GM12865 (cell line): ENCODE measurements at places on chromosomes 1 and 21.

- DNase-seq = no peak
Measured at GRCh38 chr21:25281134-25281533, 326.1 kb downstream of the MRPL39 start.

DNA sequence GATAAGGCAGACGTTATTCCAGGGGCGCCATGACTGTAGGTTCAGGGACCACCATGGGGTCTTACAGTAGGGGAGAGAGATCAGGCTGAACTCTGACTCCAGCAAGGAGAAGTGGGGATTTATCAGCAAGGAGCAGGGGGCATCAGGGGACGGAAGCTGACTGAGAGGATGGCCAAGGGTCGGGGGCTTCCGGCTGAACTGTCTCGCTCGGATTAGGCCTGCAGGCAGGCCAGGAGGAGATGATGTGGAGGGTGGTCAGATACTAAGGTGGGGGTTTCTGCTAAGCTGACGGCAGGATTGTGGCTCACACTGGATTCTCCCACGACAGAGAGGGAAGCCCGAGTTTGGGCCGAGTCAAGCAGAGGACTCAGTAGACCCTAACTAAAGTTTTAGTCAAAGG, 186.9 kb upstream of the VAMP3 start:
- DNase-seq = no peak

DNA sequence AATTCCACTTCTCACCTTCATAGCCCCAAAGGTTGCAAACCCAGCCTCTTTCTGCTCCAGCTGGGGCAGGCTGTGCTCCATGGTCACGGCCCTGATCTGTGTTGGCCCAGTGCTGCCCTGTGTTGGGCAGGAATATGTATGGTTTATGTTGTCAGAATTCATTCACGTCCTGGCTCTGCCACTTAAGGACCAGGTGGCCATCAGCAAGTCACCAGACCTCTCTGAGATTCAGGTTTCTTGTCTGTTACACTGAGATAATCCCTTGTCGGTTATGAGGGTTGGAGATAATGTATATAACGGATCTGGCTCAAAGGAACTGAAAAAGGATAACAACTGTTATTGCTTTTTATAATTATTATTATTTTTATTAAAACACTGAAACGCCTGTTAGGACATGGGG, 39.1 kb upstream of the SELENON start:
- DNase-seq = no peak

GRCh38 chr1:83065952-83066727, 932.8 kb downstream of the TTLL7 start:
- DNase-seq = no peak

DNA sequence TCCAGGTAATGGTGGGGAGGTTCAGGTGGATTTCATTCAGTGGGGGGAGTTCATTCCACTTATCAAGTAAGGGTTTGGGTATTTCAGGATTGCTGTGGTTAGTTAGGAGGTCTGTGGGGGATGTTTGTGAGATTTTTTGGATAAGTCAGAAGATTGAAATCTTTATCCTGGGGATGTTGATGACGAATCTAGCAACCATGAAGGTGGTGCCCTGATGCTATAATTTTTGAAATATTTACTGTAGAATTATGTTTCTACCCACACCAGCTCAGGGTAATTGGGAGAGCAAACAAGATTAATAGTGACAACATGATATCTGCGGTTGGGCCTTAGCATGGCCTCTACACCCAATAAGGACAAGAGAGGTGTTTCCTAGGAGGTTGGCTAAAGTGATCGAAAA, 28.3 kb downstream of the SUCO start:
- no peak for DNase-seq

- DNase-seq = no peak
Measured at GRCh38 chr21:33916200-33916567, 580 bp upstream of the ATP5PO start.

DNA sequence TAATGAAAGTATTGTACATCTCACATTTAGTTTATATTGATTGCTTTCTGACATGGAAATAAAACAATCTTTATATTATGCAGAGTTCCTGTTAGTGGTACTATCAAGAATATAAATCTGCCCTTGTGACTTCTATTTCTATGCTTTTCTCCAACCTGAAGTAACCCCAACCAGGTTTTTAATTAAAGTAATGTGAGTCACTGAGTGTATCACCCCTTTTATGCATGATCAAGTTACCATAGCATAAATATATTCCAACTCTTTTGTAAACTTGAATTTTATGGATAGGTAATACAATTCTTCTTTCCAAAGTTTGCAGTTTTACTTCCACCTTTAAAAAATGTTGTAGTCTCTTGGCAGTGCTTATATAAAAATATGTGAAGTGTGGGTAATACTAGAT, 532.3 kb downstream of the USP25 start:
- no peak for DNase-seq

DNA sequence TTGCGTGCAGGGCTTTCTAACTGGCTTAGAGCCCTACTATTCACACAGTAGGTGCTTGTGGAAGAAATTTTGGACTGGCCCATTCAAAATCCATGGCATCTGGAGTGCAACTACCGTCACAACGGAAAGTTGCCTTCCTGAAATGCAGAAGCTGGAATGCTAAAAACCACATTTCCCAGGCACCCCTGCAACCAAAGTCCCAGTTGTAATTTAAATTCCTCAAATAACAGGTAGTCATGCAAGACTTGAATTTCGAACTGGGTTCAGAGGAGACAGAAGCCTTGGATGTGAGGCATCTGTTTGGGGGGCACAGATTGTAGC, 186.7 kb downstream of the TOMM20 start:
- no peak for DNase-seq

- no peak for DNase-seq
Measured at GRCh38 chr1:33322109-33322508, 1.2 kb upstream of the A3GALT2 start.

- peak; percentile 54 for DNase-seq
Measured at GRCh38 chr1:147389532-147390184, 147.2 kb downstream of the CHD1L start.

DNA sequence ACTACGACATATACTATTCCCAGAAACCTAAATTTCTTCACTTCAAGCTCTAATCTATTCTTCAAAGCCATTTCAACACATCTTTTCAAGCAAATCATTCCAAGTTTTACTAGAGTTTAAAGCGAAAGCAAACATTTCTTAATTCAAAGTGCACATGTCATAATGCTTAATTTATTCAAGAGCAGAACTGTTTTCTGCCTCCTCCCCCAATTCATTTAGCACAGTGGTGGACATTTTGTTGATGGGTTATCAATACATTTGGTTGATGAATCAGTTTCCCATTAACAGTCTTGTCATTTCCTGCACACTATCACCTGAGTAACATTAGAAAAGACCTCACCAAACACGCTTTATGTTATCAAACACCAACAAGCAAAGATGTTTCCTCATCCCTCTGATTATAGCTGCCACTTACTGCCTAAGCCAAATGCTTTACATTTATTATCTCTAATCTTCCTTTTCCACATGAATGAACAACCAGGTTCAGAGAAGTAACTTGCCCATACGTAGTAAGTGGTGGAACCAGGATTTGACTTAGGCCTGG, 2.0 kb downstream of the SRSF4 start:
- no peak for DNase-seq

DNA sequence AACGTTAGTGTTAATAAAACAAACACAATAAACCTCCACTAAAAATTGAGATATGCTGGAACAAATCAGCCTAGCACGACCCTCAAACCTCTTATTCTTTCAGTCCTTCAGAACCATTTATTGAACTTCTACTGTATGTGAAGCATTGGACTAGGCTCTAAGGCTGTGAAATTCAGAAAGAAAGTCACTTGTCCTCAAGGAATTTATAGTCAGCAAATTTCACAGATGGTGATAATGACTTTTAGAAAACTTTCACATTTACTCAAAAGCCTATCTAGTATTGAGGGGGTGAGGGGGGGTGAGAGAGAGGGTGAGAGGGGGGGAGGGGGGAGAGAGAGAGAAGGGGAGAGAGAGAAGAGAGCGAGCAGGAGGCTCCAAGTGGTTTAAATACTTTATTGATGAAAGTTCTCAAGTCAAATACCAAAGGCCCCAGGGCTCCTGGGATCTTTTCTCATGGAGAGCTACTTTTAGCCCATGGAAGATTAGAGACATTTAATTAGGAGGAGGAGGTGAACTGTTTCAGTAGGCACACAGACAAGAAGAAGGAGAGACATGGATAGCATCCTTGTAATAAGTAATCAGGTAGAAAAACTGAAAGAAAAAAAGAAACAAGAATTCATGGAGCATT, 66.3 kb upstream of the SSX2IP start:
- no peak for DNase-seq

DNA sequence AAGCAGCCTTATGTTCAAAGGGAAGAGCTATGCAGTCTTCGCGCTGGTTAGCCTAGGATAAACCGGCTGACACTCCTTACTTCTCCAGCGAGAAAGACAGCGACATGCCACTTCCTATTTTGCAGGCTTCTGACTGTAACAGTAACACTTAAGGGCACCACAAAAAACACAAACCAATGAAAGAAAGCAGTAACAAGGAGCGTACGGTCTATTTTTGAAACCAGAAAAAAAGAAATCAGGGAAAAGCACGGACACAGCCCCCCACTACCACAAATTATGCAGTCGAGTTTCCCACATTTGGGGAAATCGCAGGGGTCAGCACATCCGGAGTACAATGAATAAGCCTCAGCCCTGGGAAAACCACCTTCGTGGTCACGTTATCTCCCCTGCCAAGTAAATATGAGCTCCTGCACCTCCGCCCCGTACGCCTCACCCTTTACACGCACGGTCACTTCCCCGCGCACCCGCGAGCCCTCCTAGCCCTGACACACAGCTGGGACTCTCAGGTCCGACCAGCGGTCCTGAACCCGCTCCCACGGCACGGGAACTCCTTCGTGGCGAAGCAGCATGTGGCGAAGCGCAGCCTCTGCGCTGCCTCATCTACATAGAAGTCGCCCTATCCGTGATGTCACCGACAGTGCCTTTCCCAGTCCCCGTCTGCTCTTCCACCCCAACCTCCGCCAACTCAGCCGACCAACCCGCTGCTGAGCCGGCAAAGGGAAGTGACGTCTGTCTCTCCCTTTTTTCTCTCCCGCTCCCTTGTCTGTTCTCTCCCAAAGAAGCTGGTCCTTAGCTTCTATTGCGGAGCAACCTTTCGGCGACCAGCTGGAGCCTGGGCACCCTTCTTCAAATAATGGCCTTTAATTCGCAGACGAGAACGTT, 40.9 kb upstream of the PPIAL4F start:
- DNase-seq = peak; percentile 97

DNA sequence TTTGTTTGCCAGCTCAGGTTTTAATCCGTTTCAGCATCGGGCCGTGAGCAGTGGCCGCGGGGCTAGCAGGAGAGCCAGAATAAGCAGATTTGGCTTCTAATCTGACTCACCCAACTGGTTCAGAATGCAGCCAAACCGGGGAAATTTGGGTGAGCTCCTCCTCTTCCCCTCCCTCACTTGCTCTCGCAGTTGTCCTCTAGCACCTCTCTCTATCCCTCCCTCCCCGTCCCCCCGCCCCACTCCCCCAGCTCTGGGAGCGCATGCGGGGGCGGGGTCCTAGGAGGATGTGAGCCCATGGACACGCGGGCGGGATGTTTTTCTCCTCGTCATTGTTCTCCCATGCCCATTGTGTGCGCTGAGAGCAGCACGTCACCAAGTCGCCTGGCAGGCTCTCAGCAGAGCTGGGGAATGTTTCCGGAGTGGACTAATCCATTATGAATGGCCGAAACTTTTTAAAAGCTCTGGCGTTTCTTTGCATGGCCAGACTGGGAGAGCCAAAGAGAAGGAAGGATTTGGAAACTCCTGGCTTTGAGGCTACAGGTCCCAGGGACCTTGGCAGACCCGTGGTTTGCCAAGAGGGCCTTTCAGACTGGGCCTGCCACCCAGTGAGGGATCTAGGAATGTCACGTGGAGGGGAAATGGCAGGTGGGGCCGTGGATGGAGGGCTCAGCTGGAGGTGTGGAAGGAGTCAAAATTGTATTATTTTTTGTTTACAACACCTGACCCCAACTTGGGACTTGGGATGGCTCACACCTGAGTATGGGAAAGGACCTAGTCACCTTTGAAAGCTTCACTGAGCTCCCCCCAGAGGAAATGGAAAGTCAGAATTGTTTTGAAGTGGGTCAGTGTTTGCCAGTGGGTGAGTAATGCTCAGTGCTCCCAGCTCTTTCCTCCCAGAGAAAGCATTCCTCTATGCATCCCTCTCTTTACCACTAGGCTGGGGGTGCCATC, 39.2 kb downstream of the CDK18 start:
- no peak for DNase-seq

DNA sequence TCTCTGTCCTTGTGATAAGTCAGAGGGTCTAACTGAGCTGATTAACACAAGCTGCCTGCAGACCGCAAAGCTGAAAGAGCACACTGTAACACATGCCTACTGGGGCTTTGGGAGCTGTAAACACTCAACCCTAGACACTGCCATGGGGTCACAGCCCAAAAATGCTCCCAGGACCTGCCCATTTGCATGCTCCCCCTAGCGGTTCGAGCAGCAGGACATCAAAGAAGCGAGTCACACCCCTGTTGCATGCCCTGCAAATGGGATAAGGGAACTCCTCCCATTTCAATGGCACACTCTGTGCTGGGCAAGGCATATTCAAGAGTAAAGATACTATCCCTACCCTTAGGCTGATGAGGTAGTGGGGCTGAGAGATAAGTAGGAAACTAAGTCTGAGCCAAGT, 22.8 kb downstream of the LCE3E start:
- DNase-seq = peak; percentile 9

- DNase-seq = no peak
Measured at GRCh38 chr21:31459457-31459856, 115.4 kb upstream of the TIAM1 start.

- no peak for DNase-seq
Measured at GRCh38 chr21:36694031-36694515, 4.8 kb upstream of the SIM2 start.

DNA sequence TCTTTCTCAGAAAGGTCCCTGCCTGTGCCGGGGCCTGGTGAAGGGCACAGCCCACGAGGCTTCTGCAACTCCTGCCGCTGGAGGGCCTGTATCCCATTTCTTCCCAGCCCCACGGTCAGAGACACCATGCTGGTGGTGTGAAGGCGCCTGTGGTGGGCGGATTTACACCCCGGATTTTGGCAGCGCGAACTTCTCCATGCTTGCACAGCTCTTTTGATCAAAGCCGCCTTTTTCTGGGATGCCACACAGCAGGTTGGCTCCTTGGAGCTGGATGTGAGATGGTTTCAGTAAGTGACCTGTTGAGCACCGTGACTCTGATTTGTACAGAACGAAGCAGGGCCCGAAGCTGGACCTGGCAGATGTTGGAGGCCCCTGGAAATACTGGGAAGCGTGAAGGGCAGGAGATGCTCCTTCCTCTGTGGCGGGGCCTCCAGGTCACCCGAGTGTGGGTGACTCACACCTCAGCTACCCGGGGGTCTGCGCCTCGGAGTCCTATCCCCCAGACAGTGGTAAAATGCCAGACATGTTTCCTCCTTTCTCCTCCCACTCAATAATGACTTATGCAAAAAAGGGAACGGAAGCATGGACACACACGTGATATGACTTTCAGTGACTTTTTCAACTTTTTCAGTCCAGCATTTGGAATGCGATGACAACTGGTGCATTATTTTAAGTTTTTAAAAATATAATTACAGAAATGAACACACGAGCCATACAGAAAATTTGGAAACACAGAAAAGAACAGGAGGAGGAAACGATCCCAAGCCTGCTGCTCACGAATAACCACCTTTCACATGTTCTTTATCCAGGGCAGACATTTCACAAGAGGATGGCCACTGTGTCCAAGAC, 9.0 kb downstream of the UMODL1 start:
- DNase-seq = no peak

GRCh38 chr1:103171041-103171590, 62.8 kb upstream of the COL11A1 start:
- DNase-seq = no peak
